Activated CD4-positive, alpha-beta T cell treated with anti-CD3 and anti-CD28 coated beads, Interleukin-2, amount 50 U/mL, for 16 hours (primary cell): ENCODE measurements at places on chromosomes 5 and 9.

GRCh38 chr5:125574491-125575044 lies 828.1 kb upstream of the ZNF608 start:
- DNase-seq: no peak

DNA sequence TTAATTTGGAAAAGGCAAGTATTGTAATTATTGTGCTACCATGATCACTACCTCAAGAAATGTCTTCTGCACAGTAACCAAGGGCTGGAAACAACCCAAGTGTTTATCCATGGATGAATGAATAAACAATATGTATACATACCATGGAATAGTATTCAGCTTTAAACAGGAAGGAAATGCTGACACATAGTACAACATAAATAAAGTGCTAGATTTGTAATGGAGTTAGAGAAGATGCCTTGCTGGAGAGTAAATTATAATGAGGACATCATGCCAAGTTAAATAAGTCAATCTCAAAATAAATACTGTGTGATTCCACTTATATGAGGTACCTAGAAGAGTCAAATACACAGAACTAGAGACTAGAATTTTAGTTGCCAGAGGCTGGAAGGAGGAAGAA lies 160.0 kb downstream of the CCDC192 start:
- no peak for DNase-seq

DNA sequence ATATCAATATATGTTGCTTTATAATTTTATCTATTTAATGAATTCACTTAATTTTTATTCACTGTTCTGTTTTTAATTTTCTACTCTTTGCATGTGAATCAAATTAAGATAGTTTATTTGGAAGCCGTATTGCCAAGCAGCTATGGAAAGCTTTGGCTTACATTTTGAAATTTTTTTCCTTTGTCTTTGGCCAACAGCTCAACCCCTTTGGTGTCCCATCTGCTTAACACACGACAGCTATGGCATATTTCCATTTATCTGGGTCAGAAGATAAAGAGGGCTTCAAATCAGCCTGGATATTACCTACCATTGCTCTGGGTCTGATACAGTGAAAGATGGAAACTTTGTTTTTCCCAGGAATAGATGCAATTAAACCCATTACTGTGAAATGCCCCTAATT lies 201.0 kb downstream of the WDR70 start:
- no peak for DNase-seq

GRCh38 chr5:174872271-174872670 lies 147.9 kb downstream of the MSX2 start:
- no peak for DNase-seq

- DNase-seq: no peak
These were observed 324.3 kb upstream of the RORB start for GRCh38 chr9:74172874-74173273.

- no peak for DNase-seq
These were observed 41.1 kb upstream of the TEX48 start for GRCh38 chr9:114722937-114723620.

DNA sequence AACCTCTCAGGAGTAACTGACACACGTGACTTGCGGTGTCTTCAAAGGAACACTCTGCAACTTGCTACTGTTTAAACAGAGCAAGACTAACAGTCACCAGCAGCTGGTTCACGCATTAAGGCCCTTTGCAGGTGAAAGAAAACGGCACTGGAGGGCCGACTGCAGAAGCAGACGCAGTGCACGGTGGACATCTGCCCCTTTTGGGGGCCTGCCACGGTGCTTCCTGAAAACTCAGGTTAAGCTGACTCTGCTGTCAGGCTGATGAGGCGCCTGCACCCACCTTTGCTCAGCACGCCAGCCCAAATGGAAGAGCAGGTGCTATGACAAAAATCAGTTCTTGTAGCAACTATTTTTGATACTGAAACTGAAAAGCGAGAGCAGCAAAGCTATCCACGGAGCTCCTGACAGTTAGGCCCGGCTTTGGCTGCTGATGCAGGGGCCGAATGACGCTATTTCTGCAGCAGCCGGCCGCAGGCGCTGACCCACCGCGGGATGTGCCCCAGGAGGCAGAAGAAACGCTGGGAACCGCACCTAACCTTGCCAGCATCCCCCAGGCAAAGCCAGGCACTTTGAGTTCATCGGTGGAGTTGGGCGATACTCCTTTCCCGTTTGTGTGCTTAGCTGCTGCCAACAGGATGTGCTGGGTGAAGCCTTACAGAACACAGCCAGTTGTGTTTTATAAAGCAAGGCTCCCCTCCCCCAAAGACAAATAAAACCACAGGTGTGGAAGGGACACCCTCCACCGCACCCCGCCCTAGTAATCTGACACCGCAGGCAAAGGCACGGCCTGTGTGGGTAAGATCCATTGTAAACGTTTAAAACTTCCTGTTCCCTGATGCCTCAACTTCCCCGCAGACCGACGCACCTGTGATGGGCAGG lies 21.1 kb upstream of the TERT start:
- DNase-seq: peak; percentile 88

DNA sequence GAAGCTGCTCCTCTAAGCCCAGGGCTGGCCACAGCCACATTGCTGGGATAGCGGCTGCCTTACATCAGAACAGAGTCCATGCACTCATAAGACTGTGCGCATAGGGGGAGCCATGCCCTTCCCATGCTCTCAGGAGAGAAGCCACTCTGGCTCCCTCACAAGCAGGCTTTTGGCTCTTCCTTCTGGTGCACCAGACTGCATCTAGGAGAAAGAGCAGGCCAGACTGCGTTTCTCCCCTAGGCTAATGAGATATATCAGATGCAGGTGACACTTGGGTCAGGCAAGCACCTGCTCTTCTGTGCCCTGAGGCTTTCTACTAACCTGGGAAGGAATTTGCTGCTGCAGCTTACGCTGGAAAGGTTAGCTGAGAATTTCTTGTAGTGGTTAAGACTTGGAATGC lies 43.2 kb upstream of the BRINP1 start:
- no peak for DNase-seq

DNA sequence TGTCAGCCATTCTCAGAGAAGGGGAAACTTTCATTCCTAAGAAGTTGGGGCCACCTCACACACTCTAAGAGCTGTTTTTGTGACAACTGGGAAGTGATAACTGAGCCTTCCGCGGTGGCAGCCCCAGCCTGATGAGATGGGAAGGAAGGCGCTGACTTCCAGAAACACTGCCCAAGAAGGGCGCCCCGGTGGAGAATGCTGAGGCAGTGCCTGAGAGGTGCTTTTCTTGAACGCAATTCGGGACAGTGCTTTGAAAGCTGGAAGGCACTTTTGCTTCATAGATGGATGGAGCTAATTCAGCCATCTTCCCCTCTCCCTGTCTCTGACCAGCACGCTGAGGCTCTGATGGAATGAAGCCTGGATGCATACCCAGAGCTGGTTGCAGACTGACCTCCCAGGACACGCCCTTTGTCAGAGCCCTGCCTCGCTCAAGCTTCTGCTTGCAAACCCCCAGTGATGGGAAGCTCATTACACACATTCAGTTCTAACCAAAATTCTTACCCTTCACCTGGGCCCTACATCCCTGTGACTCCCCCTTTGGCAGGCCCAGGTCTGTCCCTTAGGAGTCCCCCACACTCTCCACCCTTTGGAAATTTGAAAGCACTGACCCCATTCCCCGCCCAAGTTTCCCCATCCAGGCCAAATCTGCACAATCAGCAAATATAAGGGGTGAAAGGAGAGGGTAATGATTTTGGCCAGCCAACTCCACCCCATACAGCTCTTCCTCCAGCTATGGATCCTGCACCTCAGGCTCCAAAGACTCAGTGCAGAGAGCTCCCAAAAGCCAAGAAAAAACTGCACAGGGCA lies 66.6 kb upstream of the SLC25A51 start:
- DNase-seq: no peak

- DNase-seq: no peak
These were observed 53.1 kb downstream of the PLPPR1 start for GRCh38 chr9:101081641-101082040.

DNA sequence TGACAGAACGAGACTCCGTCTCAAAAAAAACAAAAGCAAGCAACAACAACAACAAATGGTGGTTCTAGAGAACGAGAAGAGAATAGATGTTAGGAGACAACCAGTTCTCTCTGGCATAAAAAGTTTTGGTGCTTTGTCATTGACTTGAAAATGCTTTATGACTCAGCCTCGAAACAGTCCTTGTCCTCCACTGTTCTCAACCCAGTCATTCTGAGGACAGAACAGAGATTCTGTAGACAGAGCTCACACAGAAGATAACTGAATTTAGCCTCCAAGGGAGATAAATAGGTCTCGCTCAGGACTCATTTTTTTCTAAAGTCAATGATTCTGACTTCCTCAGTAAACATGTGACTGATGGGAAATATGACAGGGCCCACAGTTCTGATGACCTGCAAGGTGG lies 76.0 kb upstream of the FSTL4 start:
- DNase-seq: peak; percentile 41

GRCh38 chr5:139514486-139514856 lies 31.9 kb upstream of the STING1 start:
- DNase-seq: peak; percentile 68

- DNase-seq: no peak
These were observed 27.7 kb upstream of the TRIO start for GRCh38 chr5:14115323-14115895.

GRCh38 chr5:42595597-42595996 lies 161.0 kb upstream of the CCDC152 start:
- DNase-seq: no peak

DNA sequence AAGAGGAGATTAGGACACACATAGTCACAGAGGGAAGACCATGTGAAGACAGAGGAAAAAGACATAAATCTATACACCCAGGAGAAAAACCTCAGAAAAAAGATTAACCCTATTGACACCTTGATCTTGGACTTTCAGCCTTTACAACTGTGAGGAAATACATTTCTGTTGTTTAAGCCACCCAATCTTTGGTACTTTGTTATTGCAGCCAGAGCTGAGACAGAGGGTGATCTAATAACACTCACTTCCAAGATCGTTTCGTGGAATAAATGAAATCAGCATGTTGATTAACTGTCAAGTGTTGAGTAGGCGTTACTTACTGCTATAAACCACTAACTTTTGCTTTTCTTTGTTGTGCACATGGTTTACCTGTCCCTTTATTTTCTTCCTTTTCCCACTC lies 361.2 kb upstream of the RIOK2 start:
- DNase-seq: no peak

DNA sequence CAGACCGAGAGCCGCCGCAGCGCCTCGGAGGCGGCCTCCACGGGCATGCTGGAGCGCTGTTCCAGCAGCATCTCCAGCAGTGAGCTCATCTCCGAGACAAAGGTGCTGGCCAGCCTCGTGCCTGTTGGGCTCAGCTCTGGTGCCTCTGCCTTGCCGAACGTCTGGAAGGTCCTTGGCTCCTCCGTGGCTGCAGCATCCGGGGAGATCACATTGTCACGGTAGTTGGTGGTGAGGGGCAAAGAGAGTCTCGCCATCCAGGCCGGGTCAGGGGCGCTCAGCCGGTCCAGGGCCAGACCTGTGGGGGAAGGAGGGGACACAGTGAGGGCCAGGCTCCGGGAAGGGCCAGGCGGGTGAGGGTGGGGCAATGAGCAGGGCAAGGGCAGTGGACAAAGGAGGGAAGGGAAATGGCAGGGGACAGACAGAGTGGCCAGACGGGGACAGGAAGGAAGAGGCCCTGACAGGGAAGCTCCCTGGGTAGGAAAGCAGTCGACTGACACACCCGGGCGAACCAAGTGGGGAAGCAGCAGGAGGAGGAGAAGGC lies 12.4 kb downstream of the PCDH12 start:
- DNase-seq: no peak

DNA sequence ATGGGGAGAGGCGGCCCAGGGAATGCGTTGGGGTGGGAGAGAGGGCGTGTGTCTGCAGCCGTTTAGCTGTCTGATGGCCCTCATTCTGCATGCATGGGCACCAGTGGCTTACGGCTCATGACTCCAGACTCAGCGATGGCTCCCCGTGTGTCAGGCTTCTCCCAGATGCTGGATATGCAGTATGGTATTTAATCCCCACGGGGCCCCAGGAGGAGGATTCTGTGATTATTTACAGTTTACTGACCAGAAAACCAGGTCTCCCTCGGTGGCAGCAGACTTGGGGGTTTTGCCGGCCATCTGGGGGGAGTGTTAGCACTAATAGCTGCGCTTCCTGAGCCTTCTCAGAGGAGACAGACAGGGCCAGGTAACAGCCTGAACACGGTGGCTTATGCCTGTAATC lies 4.3 kb downstream of the PRDM12 start:
- DNase-seq: no peak
